ENCODE measurements at places on chromosomes 5 and 9. TPM values are rescaled to one million over a fixed set of nuclear protein-coding genes. Genes with fewer than 3 reads are reported as not detected.

The SPINK6 gene
- not detected for total RNA-seq

The C5orf58 gene
- not detected for total RNA-seq

The PPIC gene
- total RNA-seq = not detected

The IL13 gene
- 1.9 TPM for total RNA-seq

The CDX1 gene
- total RNA-seq = 0.23 TPM

The GCNT4 gene
- 11.3 TPM for total RNA-seq

The MAN2A1 gene
- 50.4 TPM for total RNA-seq

GRCh38 chr5:171295801-171296200, 13.2 kb upstream of the TLX3 start:
- H3K4me1 ChIP-seq = no peaks in the 10 kb centered on the region
- H3K4me3 ChIP-seq = no peak overlapping the region
- no peak for DNase-seq
- no peaks in the 10 kb centered on the region for H3K36me3 ChIP-seq
- H3K27ac ChIP-seq = no peak overlapping the region
- H3K27me3 ChIP-seq = no peaks in the 10 kb centered on the region

GRCh38 chr5:100469767-100470166, 65.4 kb upstream of the FAM174A start:
- H3K27me3 ChIP-seq = no peaks in the 10 kb centered on the region
- no peak for DNase-seq
- no peaks in the 10 kb centered on the region for H3K4me1 ChIP-seq
- no peak overlapping the region for H3K4me3 ChIP-seq
- no peaks in the 10 kb centered on the region for H3K36me3 ChIP-seq

DNA sequence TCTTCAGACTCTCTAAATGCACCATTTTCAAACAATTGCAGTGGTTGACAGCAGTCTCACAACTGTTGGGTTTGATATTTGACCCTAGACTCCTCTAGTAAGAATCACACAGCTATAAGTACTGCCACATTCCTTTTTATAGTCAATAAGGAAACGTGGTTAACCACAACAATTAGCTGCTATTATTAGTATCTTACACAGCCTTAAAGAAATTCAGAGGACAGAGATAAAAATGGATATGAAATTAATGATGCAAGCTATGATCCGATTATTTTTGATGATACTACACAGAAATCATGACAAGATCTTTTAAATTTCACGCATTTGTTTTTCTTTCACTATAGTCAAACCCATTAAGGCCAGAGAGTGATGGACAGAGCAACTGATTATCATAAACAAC, 288.6 kb upstream of the C9orf72 start:
- H3K27ac ChIP-seq = no peak overlapping the region
- no peak for DNase-seq
- H3K27me3 ChIP-seq = peaks cover 4% of the 10 kb centered on the region

DNA sequence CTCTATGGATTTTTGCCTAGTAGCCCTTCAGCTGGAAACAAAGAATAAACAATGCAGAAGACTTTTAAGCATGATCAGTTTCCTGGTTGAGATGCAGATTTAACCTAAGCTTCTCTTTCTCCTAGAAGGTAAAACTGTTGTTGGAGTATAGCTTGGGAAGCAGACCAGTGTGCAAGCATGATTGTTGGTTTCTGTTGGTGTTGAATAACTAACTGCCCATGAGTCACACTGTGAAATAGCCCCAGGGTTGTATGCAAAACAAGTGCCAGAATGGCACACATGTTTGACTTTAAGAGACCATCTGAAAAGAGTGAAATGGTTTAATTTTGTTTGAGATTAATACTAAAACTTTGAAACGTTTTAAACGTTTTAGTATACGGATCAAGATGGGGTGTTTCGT, 227.1 kb downstream of the ARHGEF28 start:
- no peaks in the 10 kb centered on the region for H3K27me3 ChIP-seq
- no peak overlapping the region for H3K27ac ChIP-seq
- H3K36me3 ChIP-seq = no peaks in the 10 kb centered on the region
- no peaks in the 10 kb centered on the region for H3K4me1 ChIP-seq

DNA sequence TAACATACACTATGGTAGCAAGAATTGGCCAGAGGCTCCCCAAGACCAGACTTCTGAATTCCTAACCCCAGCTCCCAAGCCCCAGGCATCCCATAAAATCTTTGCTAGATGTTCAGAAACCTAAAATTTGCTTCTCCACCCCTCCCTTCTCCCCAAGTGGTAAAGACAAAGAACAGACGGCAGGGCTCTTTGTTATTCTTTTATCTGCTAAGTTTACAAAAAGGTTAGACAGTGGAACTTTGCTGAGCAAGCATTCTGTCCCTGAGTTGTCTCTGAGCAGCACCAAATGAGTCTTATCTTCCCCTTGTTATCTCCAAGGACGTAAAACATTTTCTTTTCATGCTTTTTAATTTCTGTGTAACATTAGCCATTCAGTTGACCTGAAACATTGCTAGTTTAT, 30.2 kb downstream of the TJP2 start:
- H3K4me1 ChIP-seq = peaks cover 13% of the 10 kb centered on the region
- no peak for DNase-seq
- no peak overlapping the region for H3K27ac ChIP-seq
- peaks cover 3% of the 10 kb centered on the region for H3K36me3 ChIP-seq
- H3K27me3 ChIP-seq = no peaks in the 10 kb centered on the region

DNA sequence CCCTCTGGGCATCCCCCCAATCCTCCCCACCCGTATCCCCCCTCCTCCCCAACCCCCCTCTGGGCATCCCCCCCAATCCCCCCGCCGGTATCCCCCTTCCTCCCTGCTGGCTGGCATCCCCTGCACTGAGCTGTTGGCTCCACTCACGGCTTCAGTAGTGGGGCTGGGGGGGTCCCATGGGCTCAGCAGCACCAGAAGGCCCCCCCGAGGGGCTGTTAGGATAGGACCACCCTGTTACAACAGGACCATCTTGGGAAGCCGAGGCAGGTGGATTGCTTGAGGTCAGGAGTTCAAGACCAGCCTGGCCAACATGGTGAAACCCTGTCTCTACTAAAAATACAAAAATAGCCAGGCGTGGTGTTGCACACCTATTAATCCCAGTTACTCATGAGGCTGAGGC, 42.4 kb downstream of the EXD3 start:
- no peaks in the 10 kb centered on the region for H3K27me3 ChIP-seq
- H3K27ac ChIP-seq = no peak overlapping the region
- no peak for DNase-seq
- no peaks in the 10 kb centered on the region for H3K4me1 ChIP-seq

DNA sequence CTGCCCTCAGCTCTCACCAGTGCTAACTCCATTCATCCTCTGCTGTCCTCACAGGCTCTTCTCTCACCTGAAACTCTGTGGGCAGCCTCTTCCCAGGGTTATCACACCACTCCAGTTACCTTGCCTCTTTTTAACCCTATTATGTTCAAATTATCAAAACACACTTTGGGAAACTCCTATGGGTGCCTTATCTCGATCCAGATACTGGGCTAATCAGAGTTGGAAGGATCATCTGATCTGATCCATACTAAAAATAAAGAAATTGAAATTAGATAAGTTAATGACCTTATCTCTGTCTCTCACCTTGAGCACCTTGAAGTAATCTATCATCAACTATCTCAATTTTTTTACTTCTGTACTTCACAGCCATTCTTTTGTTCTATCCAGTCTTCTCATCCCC, 300.5 kb upstream of the ISL1 start:
- H3K27me3 ChIP-seq = no peaks in the 10 kb centered on the region
- no peak overlapping the region for H3K4me3 ChIP-seq
- DNase-seq = no peak
- H3K27ac ChIP-seq = no peak overlapping the region
- no peaks in the 10 kb centered on the region for H3K4me1 ChIP-seq

- no peak overlapping the region for H3K27ac ChIP-seq
- H3K36me3 ChIP-seq = no peaks in the 10 kb centered on the region
- DNase-seq = no peak
- no peak overlapping the region for H3K4me3 ChIP-seq
Measured at GRCh38 chr9:13759551-13759950, 480.1 kb upstream of the MPDZ start.

Data from T-cell (primary cell).